RPMI7951 (cell line): ENCODE measurements at places on chromosomes 4 and X.

- no peak for DNase-seq
These were observed 12.6 kb upstream of the JADE1 start for GRCh38 chr4:128796934-128797333.

DNA sequence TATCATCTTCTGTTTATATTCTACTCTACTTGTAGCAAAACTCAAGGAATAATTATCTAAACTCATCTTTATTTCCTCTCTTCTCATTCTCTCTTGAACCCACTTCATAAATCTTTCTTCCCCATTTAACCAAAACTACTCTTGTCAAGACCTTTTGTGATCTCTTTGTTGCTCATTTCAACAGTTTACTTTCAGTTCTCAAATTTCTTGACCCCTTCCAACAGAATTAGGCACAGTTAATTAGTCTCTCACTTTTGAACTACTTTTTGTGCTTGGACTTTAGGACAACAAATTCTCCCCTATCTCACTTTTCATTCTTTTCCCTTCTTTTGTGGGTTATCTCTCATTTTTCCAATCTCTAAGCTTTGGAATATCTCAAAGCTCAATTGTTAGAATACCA, 27.4 kb upstream of the CAMK2D start:
- no peak for DNase-seq

DNA sequence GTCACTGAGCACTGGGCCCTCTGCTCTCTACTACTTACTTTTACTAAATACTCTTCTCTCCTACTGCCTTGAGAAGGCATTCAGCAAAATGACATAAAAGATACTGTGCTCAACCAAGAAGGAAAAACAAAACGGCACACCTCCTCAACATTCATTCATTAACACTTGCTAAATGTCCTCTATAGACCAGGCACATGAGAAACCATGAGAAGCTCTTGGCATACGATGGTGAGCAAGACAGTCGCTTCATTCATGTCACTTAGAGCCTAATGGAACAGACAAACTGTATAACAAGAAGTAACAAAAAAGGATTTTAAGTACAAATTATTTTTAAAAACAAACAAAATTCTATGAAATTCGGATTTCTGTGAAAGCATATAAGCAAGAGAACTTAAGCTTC, 38.7 kb downstream of the COL25A1 start:
- no peak for DNase-seq

GRCh38 chr4:85498068-85498733, 23.3 kb downstream of the ARHGAP24 start:
- DNase-seq, result peak; percentile 81

GRCh38 chr4:83174844-83175414, 60.4 kb upstream of the PLAC8 start:
- no peak for DNase-seq

- peak; percentile 18 for DNase-seq
These were observed 84.6 kb downstream of the TSPAN5 start for GRCh38 chr4:98573791-98574190.

GRCh38 chr4:67325791-67326190, 219.5 kb downstream of the CENPC start:
- no peak for DNase-seq

DNA sequence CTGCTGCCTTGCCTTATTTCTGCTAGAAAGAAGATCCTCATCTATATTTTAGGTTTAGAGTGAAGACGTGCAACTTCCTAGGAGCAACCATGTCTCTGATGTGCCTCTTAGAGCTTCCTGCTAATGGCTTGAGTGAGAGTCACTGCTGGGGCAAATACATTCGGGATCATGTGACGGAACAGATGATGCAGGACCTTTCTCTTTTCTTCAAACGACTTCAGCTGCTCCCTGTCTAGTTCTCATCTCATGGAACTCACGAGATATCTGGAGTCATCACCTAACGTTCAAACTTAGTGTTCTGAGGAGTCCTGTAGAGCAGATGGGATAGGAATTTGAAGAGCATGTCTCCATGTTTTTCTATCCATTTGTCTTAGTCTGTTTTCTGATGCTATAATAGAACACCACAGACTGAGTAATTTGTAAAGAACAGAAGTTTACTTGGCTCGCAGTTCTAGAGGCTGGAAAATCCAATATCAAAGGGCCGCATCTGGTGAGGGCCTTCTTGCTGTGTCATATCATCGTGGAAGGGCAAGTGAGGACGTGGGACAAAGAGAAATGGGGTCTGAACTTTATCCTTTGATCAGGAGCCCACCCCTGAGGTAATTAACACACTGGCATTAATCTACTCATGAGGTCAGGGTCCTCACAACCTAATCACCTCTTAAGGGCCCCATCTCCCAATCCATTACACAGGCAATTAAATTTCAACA, 43.5 kb upstream of the SCRG1 start:
- no peak for DNase-seq

DNA sequence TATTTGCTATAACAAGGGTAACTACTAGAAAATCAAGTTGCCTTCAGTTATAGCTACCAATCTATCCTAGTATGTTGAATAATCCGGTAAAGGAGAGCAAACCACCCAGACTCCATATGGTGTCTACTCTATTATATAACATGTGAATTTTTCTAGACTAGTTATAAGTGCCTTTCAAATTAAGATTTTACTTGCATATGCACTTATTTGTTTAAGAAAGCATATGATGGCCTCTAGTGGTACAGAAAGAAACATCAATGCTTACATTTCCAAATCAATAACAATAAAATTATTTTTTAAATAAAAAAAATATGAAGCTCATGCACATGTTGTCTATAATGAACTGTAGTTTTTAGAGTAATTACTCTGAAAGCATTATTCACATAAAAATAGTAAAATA, 1516.4 kb upstream of the PABPC4L start:
- DNase-seq, result peak; percentile 2

DNA sequence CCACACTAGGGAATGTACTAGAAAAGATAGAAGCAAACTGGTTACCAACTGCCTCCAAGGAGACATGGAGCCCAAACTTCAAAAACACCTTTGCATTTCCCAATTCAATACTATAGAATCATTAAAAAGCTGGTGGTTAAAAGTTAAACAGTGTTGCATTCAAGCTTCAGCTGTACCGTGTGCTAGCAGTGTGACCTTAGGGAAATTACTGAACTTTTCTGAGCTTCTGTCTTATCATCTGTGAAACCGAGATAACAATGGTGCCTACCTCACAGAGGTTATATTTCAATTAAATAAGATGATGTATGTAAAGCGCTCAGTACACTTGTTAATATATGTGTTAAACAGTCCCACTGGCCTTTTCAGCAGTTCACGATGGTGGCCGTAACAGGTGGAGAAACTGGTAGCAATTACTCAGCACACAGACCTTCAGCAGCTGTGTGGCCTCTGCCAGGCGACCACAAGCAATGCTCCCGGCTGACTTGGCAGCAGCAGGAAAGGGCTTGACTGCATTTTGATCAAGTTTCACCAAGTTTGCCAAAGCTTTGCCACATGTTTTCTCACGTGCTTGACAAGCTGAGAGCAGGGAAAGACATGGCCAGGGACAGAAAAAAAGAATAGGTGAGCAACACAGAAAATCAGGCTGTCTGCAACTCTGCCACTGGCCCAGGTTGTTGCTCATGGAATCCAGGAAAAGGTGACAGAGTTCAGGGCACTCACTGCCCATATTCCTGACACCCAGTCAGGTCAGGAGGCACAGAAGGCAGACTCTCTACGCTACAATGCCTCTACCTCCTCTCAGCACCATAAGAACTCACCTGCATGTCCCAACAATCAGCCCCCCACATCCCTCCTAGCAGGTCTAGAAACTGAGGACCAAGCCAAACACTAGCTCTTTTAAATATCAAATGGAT, 72.1 kb downstream of the PARM1 start:
- peak; percentile 45 for DNase-seq

- peak; percentile 9 for DNase-seq
These were observed 101.5 kb downstream of the KDM6A start for GRCh38 chrX:44974451-44974850.

GRCh38 chr4:89906777-89907521, 12.3 kb downstream of the MMRN1 start:
- DNase-seq, result no peak

DNA sequence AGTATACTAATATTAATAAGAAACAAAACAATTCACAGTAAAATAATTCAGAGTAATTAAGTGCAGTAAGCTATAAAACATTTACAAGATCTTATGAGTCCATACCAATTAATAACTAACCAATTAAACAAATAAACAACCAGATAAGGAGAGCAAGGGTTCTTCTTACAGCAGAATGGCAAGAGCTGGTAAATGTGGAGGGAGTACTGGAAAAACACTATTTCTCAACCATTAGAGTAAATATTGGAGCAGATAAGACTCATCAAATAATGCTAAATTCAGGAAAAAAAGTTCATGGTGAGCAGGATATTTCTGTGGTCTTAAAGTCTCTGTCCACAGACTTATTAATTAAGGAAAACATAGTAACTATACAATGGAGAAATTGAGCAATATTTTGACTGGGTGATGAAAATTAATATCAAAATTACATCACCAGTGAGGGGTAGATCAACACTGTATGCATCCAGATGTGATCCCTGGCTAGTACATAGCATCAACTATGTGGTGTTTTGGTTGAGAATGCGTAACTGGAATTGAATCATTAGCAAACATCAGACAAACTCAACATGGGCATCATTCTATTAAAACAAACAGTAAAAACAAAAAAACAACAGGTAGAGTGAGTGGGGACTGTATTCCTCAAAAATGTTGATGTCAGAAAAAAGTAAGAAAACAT, 1376.7 kb downstream of the PCDH19 start:
- DNase-seq, result no peak

- DNase-seq, result no peak
These were observed 4.6 kb upstream of the DGKK start for GRCh38 chrX:50475208-50475607.

DNA sequence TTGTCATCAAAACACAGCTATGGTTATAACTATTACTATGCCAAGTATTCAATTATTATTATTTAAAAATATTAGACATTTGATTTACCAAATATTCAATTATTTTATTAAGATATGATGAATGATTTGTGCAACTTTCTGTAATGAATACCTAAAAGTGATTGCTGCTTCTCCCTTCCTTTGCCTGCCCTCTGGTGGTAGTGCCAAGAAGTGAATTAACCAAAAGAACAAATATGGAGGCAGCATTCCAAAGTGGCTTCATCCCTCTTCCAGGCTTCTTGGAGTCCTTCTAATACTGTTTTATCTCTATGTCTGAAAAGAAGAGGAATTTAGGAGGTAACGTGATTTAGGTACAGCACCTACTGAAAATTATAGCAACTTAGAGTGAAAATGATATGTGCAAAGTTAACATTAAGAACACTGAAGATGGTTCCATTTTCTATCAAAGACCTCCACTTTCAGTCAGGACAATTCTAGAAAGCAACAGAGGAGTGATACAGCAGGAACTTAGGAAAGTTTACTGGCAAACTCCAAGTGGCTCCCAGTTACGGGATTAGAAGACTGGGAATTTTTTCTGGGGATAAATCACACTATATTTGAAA, 43.0 kb downstream of the ENPEP start:
- no peak for DNase-seq

- DNase-seq, result no peak
These were observed 10.0 kb upstream of the CDKL5 start for GRCh38 chrX:18415386-18415785.

DNA sequence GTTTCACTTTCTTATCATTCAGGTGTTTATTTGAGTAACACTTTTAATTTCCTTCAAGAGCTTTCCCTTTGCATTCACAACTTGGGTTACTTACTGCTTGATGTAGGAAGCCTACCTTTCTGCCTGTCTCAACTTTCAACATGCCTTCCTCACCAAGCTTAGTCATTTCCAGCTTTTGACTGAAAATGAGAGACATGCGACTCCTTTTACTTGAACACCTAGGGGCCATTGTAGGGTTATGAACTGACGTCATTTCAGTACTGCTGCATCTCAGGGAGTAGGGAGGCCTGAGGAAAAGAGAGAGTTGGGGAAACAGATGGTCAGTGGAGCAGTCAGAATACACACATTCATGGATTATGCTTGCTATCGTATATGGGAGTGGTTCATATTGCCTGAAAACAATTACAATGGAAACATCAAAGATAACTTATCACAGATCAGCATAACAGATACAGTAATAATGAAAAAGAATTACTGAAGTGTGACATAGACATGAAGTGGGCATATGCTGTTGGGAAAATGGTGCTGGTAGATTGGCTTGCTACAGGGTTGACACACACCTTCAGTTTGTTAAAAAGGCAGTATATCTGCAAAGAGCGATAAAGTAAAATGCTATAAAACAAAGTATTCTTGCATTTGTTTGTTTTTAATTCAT, 25.7 kb downstream of the USP53 start:
- no peak for DNase-seq

GRCh38 chr4:126820631-126821030, 812.1 kb upstream of the INTU start:
- no peak for DNase-seq

DNA sequence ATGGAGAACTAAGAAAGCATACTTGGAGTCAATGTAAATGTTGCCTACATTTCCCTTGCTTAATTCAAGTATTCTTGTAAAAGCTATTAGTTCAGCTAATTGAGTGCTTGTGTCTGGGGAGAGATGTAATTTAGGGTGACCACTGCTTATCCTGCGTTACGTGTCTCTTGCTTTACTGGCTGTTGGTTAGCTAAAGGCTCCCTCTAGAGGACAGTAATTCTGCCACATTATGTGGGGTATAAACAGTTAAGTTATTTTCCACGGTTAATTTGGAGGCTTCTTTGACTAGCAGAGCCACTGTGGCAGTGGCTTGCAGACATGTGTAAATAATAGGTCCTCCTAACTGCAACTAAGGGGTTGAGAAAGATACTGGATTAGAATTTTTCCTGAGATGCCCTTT, 25.3 kb upstream of the NAF1 start:
- no peak for DNase-seq
